SK-N-SH (cell line): ENCODE measurements at places on chromosomes 11 and 22. TPM values are rescaled to one million over a fixed set of nuclear protein-coding genes. Genes with fewer than 3 reads are reported as not detected.

Gene GUCY1A2
- 0.26 and 0.44 TPM in 2 replicates for polyA plus RNA-seq

Gene TNNI2
- polyA plus RNA-seq, result not detected in 2 replicates

Gene JOSD1
- polyA plus RNA-seq, result 17.8 and 23.0 TPM in 2 replicates

Gene OR4C6
- polyA plus RNA-seq, result not detected in 2 replicates

Gene TENM4
- 6.0 and 16.7 TPM in 2 replicates for polyA plus RNA-seq

Gene TSPAN18
- 0.72 and 1.3 TPM in 2 replicates for polyA plus RNA-seq

Gene ABCC8
- 0.71 and 1.1 TPM in 2 replicates for polyA plus RNA-seq

Gene SSTR3
- polyA plus RNA-seq, result 0.02 TPM in 1 of 2 replicates, not detected in the other

Gene SLCO2B1
- 0.18 TPM in 1 of 2 replicates, not detected in the other for polyA plus RNA-seq

Gene KIRREL3
- 3.2 and 3.7 TPM in 2 replicates for polyA plus RNA-seq

Gene KCNJ4
- not detected in 2 replicates for polyA plus RNA-seq

Gene ART1
- not detected in 2 replicates for polyA plus RNA-seq

Gene BIK
- 0.24 and 0.66 TPM in 2 replicates for polyA plus RNA-seq

Gene SYT13
- not detected in 2 replicates for polyA plus RNA-seq

Gene CELF1
- polyA plus RNA-seq, result 47.5 and 69.3 TPM in 2 replicates

Gene CD59
- polyA plus RNA-seq, result 616 and 849 TPM in 2 replicates

Gene LIF
- polyA plus RNA-seq, result 24.6 and 36.5 TPM in 2 replicates

Gene SCT
- polyA plus RNA-seq, result not detected in 2 replicates

Gene ALDH3B1
- polyA plus RNA-seq, result 14.9 and 15.9 TPM in 2 replicates

Gene SAA4
- not detected in 2 replicates for polyA plus RNA-seq

Gene TP53AIP1
- polyA plus RNA-seq, result 0.05 TPM in 2 replicates

Gene SPI1
- polyA plus RNA-seq, result 0.19 TPM in 1 of 2 replicates, not detected in the other

Gene OR2AG1
- not detected in 2 replicates for polyA plus RNA-seq

Gene DRD2
- polyA plus RNA-seq, result 0.10 and 0.18 TPM in 2 replicates

Gene SMDT1
- polyA plus RNA-seq, result 23.4 and 29.8 TPM in 2 replicates

Gene P2RX6
- polyA plus RNA-seq, result 7.1 and 12.9 TPM in 2 replicates

Gene ATP5MG
- 140 and 152 TPM in 2 replicates for polyA plus RNA-seq

Gene TYR
- not detected in 2 replicates for polyA plus RNA-seq

Gene SYT12
- polyA plus RNA-seq, result 0.52 and 0.61 TPM in 2 replicates

Gene SGSM1
- polyA plus RNA-seq, result 0.15 and 0.26 TPM in 2 replicates

Gene TRIM21
- polyA plus RNA-seq, result 11.0 and 12.5 TPM in 2 replicates

Gene ART5
- polyA plus RNA-seq, result 0.58 and 0.59 TPM in 2 replicates

Gene HBE1
- polyA plus RNA-seq, result 2.4 TPM in 2 replicates

Gene HOATZ
- polyA plus RNA-seq, result 4.4 and 4.9 TPM in 2 replicates

Gene KCNA4
- polyA plus RNA-seq, result not detected in 2 replicates

Gene FAM181B
- 0.02 and 0.06 TPM in 2 replicates for polyA plus RNA-seq

Gene AQP11
- polyA plus RNA-seq, result 1.8 and 1.9 TPM in 2 replicates
